ENCODE measurements at places on chromosomes 7 and 10.

GRCh38 chr10:124992462-124993344, 50.8 kb downstream of the ZRANB1 start:
- peak; percentile 43 for DNase-seq

- no peak for DNase-seq
Measured at GRCh38 chr10:58104351-58104751, 163.3 kb downstream of the IPMK start.

- DNase-seq: no peak
Measured at GRCh38 chr10:69069090-69070042, 18.5 kb upstream of the SRGN start.

DNA sequence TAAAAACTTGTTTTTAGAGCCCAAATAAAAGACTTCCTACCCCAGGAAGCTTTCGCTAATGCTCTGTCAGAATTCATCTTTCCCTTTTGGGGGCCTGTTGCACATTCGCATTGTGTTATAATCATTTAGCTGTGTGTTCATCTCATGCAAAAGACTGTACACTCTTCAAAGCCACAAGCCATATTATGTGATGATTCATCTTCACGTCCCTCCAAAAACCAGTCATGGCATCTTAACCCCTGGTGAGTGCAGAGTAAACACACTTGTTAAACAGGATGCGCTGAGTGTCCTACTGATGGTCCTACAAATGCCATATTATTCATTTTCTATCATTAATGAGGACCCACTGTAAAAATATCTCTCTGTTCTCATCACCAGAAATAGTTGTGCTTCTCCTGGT, 235.4 kb downstream of the KIAA1217 start:
- DNase-seq: peak; percentile 80

DNA sequence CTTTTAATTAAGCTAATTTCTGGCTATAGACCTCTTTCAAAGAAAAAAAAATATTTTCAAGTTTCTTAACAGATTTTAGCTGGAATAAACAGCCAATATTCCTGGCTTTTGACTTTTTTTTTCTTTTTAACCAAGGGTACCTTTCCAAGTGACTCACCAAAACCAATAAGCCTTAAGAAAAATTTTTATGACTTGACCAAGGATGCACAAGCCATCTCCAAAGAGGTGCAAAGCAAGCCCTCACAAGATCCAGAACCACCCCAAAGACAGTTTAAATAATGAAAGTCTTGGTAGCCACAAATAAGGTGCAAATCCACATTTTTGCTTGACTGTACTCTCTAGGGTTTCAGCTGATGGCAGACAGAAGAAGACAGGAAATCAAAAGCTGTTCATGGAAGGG, 76.5 kb downstream of the MAPK8 start:
- no peak for DNase-seq

DNA sequence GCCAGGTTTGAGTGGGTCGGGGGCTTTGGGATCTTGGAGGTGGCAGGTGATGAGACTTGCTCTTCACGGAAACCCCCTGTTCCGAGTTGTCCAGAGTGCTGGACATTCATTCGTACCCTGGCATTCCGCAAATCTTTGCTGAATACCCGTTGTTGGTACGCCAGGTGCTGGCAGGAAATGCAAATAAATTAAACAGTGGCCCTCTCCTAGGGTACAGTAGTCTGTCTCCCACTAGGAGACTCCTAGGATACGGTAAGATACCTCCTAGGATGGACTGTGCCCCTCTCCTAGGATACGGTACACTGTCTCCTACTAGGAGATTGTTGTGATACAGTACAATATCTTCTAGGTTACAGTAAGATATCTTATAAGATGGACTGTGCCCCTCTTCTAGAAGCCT, 544 bp downstream of the SEC23IP start:
- DNase-seq: no peak

DNA sequence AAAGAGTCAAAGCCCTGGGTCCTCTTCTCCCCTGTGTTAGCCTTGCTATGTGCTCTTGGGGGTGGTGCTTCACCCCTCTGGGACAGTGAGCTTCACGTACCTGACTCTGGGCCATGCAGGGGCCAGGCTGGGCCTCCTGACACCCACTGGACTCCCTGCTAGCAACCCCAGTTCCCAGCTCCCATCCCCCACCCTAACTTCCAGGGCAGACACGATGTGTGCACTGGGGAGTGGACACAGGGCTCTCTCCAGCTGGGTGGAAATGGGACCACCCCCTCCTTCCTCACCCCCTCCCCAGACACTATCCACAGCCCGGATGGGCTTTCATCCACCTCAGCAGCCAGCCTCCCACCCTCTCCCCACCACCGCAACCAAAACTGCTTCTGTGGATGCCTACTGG, 113.0 kb upstream of the ZNF479 start:
- DNase-seq: no peak

DNA sequence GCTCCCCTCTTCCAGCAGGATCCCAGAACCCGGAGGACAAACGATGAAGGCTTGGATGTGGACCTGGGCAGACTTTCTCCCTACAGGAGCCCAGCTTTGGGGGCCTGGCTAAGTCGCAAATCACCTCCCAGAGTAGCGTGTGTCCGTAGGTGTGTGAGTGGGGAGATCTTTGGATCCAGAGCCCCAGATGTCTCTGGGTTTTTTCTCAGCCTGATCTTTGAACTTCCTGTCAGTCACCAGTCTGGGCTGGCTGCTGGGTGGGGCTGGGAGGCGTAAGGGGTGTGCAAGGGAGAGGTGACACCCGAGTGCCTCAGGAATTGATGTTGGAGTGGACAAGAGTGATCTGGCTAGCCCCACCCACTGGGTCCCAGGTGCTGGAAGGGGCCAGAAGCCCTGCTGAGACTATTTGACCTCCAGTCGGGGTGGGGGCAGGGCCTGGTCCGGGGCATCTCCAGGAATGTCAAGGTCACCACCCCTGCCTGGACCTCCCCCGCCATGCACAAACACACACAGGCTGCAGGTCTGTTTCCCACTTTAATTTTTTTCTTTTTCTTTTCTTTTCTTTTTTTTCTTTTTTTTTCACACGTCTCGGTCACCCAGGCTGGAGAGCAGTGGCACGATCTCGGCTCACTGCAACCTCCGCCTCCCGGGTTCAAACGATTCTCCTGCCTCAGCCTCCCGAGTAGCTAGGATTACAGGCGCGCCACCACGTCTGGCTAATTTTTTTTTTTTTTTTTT, at the start of gene MOGAT3:
Gene MOGAT3, minus strand, starts transcription at position 175 of the 738 bp plus-strand sequence. CDS start 182 bp downstream, outside the sequence.
- DNase-seq: no peak

DNA sequence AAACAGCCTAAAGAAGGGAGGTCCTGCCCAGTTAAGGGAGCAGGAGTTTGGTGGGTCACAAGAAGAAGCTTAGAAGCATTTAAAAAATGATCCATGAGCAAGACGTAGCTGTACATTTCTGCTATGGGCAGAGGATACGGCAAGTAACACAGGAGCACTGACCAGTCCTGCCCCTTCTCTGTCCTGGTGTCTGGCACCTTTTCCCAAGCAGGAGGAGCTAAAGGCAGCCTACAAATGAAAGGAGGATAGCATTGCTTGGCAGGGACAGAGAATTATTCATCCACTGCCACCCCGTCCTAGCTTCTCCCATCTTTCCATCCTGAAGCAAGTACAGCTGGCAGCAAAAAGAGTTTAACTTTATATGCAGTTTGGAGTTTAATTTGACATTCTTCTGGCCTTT, 1077.6 kb downstream of the TYW1 start:
- no peak for DNase-seq

GRCh38 chr10:90732581-90732980, 125.3 kb downstream of the HTR7 start:
- no peak for DNase-seq

DNA sequence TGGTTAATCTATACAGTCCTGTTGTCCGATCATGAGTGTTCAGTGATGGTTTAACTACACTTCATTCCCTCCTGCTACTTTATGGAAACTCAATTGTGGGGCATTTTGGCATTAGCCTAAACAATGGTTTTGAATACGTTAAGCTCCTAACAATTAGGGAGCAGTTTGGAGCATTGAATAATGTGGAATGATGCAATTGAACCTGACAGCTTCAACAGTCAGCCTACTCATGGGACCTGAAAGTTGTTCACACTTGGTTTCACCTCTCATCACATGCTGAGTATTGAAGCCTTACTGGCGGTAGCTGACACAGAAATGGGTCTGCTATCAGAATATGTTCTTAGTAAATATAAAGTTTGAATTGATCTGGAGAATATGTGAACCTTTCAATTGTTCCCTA, 186.1 kb downstream of the MLLT10 start:
- DNase-seq: no peak

- peak; percentile 28 for DNase-seq
Measured at GRCh38 chr10:34522546-34522945, 292.6 kb downstream of the PARD3 start.

GRCh38 chr7:127245002-127245401, 7.7 kb downstream of the GRM8 start:
- no peak for DNase-seq

DNA sequence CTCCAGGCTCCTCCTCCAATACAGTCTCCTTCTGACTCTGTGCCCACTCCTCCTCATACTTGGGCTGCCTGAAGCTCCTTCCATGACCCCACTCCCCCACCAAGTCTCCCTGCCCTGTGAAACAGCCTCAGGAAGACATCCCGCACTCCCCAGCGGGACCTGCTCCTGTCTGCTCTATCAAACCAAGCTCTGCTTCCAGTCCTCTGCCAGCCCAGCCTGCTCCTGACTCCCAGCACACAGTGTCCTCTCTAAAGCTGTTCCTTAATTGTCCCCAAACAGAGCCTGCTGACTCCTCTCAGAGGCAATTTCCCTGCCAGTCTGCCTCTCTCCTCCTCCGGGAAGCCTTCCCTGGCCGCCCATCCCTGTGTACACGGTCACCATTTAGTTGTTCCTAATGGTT, 9.9 kb downstream of the POLL start:
- DNase-seq: no peak

DNA sequence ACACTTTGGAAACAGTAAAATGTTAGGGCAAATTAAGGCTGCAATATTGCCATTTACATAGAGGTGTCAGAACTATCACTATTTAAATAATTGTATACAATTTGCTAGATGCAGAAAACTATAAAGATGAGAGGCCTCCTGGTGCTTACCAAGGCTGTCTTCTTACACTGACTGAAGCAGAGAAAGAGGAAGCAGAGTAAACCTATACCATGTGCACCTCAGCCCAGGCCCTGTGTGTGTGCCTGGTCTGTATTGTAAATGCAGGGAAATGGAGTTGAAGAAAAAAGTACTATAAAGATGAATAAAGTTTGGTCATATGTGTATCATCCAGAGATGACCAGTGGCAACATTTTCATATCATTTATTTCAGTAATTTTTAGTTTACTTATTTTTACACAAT, 29.2 kb downstream of the ELMO1 start:
- DNase-seq: no peak

DNA sequence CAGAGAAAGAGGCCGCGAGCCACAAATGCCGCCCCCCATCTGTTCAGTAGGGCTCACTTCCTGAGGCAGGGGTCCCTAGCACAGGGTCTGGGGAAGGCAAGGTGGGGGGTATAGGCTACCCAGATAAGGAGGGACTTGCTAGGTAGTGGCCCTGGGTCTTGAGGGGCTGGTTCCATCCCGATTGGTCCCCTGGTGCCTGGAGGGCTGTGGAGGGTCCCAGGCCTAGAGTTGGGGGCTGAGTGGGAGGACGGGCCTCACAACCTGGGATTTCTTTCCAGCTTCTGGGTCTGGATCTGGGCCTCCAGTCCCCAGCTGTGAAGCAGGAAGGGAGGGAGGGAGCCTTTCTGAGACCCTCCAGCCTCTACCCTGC, 75.1 kb upstream of the EN2 start:
- DNase-seq: no peak

- no peak for DNase-seq
Measured at GRCh38 chr10:91925022-91925320, 1.4 kb downstream of the BTAF1 start.

- no peak for DNase-seq
Measured at GRCh38 chr7:158406801-158407200, 180.8 kb downstream of the PTPRN2 start.

DNA sequence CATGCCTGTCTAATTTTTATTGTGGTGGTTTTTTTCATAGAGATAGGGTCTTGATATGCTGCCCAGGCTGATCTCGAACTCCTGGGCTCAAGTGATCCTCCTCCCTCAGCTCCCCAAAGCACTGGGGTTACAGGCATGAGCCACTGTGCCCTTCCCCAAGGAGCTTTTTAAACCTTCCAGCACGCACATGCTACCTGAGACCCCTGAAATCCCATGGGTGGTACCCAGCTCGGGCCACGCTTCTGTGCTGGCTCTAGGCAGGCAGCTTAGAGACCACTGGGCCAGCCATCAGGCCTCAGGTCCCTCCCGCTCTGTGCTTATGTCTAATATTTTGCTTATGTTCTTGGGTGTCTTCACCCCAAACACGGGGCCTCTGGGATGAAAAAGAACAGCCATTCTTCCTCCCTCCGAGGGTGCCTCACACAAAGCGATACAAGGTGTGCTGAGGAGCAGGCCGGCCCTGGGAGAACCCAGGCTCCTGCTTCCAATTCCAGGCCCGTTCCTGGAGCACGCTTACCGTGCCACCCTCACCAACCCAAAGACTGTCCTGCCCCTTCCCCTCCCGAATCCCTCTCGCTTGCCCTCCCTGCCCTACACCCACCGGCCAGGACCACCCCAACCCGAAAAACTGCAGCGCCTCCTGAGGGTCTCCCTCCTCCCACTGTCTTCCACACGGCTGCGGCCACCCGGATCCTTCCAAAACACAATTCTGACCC, 10.9 kb downstream of the SPOCK2 start:
- DNase-seq: no peak

DNA sequence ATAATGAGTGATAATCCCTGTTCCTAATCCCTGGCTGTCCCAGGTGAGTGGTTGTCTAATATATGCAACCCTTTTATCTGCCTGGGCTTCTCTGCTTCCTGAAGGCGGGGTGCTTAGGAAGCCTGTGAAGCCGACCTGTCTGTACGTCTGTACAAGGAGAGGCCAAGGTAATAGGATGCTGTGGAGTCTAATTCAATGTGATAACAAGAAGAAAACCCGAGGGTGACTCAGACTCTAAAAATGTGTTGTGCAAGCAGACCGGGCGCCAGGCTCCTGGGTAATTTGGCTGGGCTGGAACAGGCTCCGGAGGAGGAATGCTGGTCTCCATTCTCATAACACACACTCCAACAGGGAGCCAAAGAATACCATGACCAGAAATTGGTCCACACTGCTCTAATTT, 43.6 kb downstream of the THNSL1 start:
- DNase-seq: peak; percentile 80

DNA sequence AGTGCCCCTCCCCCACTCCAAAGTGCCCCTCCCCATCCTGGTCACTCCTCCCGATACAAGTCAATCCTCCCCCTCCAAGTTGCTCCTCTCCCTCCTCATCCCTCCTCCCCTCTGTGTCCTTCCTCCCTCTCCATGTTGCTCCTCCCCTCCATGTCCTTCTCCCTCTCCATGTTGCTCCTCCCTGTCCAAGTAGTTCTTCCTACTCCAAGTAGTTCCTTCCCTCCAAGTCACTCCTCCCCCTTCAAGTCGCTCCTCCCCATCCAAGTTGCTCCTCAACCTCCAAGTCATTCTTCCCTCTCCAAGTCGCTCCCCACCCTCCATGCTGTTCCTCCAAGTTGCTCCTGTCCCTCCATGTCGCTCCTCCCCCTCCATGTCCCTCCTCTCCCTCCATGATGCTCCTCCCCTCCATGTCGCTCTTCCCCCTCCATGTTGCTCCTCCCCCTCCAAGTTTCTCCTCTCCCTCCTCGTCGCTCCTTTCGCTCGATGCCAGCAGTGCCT, 8.6 kb upstream of the WBP1L start:
- no peak for DNase-seq
